ENCODE measurements at places on chromosomes 4 and X. TPM values are rescaled to one million over a fixed set of nuclear protein-coding genes. Genes with fewer than 3 reads are reported as not detected.

Gene ABCB7
- total RNA-seq: 70.5 TPM

Gene SHISA3
- total RNA-seq: 0.33 TPM

- no peak for DNase-seq
Observed at GRCh38 chrX:11540532-11541377, 125.0 kb downstream of the ARHGAP6 start.

Gene P2RY10
- total RNA-seq: 2.2 TPM

DNA sequence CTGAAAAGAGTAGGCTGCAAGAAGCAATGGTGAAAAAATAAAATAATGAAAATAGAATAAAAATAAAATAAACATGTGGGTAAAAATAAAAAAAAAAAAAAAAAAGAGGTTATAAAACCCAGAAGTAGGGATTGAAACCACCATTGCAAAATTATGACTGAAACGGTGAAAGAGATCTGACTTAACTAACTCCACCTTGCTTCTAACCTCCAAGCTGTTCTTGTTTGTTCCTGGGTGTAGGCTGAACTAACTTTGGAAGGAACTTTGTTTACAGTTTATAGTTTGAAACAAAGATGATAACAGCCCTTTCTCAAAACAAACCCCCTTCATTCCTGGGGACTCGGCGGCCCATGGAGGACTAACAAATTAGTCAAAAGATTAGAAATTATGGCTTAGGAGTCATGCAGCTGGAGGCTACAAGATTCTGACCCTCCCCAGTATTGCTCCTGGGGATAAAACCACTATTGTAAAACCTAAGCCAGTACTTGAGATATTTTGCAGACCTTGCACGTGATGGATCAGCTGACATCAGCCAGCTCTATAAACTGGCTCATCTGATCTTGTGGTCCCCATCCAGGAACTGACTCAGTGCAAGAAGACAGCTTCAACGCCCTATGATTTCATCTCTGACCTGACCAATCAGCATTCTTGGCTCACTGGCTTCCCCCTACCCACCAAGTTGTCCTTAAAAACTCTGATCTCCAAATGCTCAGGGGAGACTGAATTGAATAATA, 30.4 kb downstream of the DDX60L start:
- DNase-seq: no peak

Gene UGT2A1
- total RNA-seq: not detected

GRCh38 chr4:118276580-118276979, 76.2 kb downstream of the PRSS12 start:
- no peak for DNase-seq

GRCh38 chr4:53137468-53137867, 228.4 kb downstream of the SCFD2 start:
- no peak for DNase-seq

Gene FGF5
- total RNA-seq: not detected

- DNase-seq: no peak
Observed at GRCh38 chr4:156815717-156816359, 155.8 kb downstream of the PDGFC start.

DNA sequence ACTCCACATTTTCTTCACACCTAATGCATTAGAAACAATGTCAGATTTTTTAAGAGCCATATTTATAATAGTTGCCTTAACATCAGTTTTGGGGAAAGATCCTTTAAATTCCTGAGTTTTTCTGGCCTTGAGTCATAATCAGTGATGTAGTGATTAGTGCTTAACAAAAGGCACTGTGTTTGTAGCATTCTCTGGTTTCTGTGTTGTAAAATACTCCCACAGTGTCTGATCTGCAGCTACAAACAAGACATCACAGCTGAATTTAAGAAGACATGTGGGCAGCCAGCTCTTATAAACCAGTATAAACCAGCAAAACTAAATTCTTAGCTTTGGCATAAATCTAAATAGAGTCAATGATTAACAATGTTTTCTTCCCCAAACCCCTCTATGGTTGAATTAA, 233.8 kb downstream of the FSTL5 start:
- no peak for DNase-seq

- no peak for DNase-seq
Observed at GRCh38 chr4:93199492-93199891, 629.1 kb upstream of the ATOH1 start.

GRCh38 chr4:169484485-169484884, 127.9 kb downstream of the NEK1 start:
- no peak for DNase-seq

DNA sequence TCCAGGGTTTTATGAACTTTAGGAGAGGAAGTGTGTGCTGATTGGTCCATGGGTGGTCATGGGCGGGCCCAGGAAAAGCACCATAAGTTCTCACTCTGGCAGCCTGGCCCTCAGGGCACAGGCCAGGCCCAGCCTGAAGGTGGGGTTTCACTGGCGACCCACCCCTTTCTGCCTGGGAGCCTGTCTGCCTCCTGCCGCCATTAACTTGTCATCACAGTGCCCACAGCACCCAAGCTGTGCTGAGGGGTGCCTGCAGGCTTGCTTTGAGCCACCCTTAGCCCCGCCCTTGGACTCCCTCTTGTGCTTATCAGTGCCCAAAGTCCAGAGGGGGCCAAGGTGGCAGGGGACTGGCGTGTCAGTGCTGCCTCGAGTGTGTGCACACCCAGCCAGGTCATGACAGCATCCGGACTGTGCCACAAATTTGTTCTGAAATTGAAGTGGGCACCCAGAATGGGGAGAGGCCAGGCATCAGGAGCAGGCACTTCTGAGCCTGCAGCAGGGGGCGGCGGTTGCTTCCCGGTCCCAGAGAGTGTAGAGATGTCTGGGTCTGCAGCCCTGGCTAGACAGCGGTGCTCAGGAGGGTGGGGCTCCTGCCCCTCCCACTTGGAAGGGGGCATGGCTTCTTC, 455.6 kb downstream of the TMA16 start:
- no peak for DNase-seq

GRCh38 chr4:106830879-106831278, 205.2 kb downstream of the DKK2 start:
- no peak for DNase-seq

Gene SCARB2
- 148 TPM for total RNA-seq

GRCh38 chr4:111492496-111492895, 652.8 kb upstream of the FAM241A start:
- DNase-seq: no peak

- no peak for DNase-seq
Observed at GRCh38 chr4:2259541-2260343, 2.2 kb downstream of the MXD4 start.

GRCh38 chr4:107721436-107722100, 1.5 kb upstream of the PAPSS1 start:
- no peak for DNase-seq

DNA sequence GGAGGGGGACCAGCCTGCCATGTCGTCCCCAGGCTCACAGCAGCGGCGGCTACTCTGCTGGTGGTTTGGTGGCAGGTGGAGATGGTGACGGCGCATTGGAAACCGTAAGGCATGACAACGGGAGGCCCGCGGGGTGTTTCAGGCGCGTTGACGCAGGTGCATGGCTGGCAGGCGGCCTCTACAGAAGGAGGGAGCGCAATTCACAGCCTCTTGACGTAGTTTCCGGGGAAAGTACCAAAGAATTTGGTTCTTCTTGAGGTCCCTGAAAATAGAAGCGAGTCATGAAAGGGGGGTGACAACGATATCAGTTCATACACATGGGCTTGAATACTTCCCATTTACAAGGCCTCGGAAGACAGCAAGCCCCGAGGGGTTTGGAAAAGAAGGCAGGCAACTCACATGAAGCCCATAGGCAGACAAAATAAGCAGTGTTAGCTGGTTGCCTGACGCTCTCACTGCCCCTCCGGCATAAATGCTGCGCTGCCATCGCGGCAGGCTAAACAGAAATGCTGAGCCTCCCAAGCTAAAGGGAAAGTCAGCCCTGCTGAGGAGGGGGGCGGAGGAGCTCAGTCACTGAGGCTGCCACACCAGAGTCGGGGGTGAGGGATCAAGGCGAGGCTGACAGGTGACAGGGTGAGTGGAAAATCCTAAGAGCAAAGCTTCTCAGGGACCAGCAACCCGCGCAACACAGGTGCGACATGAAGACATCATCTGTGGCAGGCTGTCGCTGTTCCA, 52.3 kb upstream of the PDLIM3 start:
- DNase-seq: peak; percentile 83

Gene BLTP1
- 134 TPM for total RNA-seq

GRCh38 chr4:2798399-2799223, 5.7 kb downstream of the SH3BP2 start:
- DNase-seq: peak; percentile 53

DNA sequence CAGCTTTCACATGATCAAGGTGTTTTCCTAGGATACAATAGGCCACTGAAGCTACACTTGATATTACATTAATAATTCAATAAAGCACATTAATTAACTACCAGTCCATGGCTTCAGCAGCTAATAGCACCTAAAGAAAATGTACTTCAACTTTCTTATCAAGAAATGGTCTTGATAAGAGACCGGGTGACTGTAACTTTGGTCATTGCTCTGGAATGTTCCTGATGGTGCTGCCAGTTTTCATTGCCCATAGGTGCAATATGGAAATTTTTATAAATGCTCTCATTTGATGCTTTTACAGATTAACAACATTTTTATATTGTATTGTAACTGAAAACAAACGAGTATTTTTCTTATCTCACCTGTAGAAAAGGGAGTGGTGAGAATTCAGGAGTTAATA, 165.4 kb downstream of the SHROOM3 start:
- DNase-seq: no peak

Gene RAB39B
- 0.32 TPM for total RNA-seq

Gene TGIF2LX
- total RNA-seq: not detected

- DNase-seq: no peak
Observed at GRCh38 chr4:139472852-139473251, 18.9 kb downstream of the RAB33B start.

- no peak for DNase-seq
Observed at GRCh38 chr4:14000091-14000814, 372.7 kb upstream of the BOD1L1 start.

Gene DRD5
- total RNA-seq: not detected

Gene CXCL9
- not detected for total RNA-seq

Gene HERC3
- total RNA-seq: 35.4 TPM

DNA sequence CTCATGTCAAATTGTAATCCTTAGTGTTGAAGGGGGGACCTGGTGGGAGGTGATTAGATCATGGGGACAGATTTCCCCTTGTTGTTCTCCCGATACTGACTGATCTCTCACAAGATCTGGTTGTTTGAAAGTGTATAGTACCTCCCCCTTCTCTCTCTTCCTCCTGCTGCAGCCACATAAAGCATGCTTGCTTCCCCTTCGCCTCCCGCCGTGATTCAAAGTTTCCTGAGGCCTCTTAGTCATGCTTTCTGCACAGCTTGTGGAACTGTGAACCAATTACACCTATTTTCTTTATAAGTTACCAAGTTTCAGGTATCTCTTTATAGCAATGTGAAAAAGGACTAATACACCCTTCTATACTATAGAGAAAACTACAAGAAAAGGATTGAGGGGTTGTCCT, 1170.5 kb upstream of the AGA start:
- DNase-seq: no peak

DNA sequence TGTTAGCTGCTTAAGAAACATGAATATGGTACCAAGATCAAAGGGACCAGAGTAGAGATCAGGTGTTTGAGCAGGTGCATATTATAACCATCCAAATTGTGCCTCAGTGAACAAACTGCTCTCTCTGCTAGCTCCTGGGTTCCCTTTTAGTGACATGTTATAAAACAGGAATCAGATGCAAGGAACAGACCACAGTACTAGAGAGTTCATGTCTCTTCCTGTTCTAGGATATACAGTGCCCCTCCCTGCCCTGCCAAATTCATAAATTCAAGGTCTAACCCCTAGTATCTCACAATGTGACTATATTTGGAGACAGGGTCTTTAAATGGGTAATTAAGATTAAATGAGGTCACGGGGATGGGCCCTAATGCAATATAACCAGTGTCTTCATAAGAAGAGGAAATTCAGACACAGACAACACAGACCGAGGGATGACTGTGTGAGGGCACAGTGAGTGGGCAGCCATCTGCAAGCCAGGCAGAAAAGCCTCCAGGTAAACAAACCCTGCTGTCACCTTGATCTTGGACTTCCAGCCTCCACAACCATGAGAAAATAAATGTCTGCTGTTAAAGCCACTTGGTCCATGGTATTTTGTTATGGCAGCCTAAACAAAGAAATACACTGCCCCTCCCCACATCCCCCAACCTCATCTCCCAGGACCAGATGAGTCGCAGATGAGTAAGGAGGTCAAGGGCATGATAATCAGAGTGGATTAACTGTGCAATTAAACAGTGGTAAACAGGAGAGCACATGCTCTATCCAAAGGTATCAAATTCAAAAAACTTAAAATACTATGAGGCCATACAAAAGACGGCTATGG, 82.5 kb downstream of the RBM47 start:
- DNase-seq: no peak

DNA sequence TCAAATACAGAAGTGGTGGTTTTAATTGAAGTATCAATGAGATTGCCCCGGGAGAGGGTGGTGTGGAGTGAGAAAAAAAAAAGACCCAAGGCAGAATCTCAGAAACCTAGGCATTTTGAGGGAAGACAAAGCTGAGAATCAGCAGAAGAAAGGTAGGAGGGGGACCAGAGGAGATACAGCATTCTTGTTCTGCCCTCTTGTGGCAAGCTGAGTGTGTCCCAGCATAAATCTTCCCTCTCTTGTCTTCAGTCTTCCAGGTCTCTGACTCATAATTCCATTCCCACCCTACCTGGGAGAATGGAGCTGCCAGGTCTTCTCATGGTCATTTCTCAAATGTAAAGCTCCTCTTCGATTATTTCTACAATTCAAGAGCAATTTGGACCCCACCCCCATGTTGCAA, 32.7 kb upstream of the MAGED1 start:
- DNase-seq: no peak

Gene AKAP14
- total RNA-seq: not detected

Gene PCDH7
- total RNA-seq: 14.4 TPM

Gene KANTR
- 29.8 TPM for total RNA-seq

- DNase-seq: no peak
Observed at GRCh38 chr4:170875868-170876267, 786.1 kb upstream of the AADAT start.

DNA sequence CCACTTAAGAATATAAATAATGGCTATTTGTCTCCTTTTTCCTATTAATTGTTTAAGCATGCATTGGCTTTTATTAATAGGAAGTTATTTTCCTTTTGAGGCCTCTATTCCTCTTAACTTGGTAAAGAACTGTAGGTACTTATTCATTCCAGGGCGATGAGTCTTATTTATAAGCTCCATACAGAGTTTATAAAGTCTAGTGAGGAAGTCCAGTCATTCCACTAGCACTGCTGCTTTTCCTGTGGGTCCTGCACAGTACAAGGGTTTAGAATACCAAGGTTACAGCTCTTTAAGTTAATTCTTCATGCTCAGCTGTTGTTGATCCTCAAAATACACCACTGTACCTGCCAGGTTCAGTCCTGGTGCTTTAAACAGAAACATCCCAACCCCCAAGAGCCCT, 28.5 kb upstream of the WNK3 start:
- DNase-seq: no peak

Gene KDR
- 20.3 TPM for total RNA-seq

Gene CTAG2
- total RNA-seq: not detected

DNA sequence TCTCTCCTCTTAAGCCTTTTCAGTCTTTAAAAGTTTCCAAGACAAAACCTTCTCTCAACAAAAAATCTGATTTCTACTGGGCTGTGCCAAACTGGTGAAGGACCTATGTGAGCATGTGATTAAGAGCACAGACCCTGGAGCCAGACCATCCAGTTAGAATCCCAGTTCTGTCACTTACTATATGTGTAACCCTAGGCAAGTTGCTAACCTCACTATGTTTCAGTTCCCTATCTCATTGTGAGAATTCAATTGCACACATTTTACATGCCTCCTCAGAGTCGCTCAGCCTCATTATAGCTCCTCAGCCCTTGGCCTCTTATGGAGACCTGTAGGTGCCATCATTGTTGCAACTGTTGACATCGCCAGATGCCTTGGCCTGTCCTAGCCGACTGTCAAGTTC, 54.1 kb upstream of the VEGFD start:
- DNase-seq: no peak

GRCh38 chr4:6225469-6225868, 25.1 kb upstream of the JAKMIP1 start:
- DNase-seq: peak; percentile 17

Data from breast epithelium (tissue), 4 donors.